ENCODE measurements at places on chromosomes 6 and 20. TPM values are rescaled to one million over a fixed set of nuclear protein-coding genes. Genes with fewer than 3 reads are reported as not detected.

The CST4 gene
- total RNA-seq: 0.89 TPM

The YIPF3 gene
- 128 TPM for total RNA-seq

The LAMA4 gene
- 40.0 TPM for total RNA-seq

The ZNF165 gene
- 4.8 TPM for total RNA-seq

The CLVS2 gene
- total RNA-seq: not detected

All from thyroid gland (tissue), 4 donors.